Activated naive CD4-positive, alpha-beta T cell treated with Interleukin-2 at 50 U/mL for 16 hours (primary cell): ENCODE measurements at places on chromosomes 3 and 15.

DNA sequence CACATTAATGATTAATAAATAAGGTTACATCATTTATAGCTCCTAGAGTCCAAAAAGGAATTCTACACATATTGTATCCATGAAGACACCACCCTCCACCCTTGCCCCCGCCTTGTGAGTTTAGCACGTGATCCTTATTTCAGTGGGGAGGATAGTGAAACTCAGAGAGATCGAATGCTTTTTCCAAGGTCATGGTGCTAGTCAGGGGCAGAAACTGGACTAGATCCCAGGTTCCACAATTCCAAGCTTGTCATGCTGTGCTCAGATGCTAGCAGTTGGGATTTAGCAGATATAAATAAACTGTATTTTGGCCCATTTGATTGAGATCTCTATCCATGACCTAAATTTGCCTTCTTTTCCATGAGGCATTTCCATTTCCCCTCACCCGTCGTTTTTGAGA lies 227.4 kb upstream of the THRB start:
- DNase-seq: no peak

- no peak for DNase-seq
Measured at GRCh38 chr3:64578062-64578770, 109.6 kb downstream of the ADAMTS9 start.

- DNase-seq: peak; percentile 9
Measured at GRCh38 chr3:170180079-170180907, 1.2 kb downstream of the PHC3 start.

- no peak for DNase-seq
Measured at GRCh38 chr15:80588801-80589200, 106.3 kb upstream of the ABHD17C start.

DNA sequence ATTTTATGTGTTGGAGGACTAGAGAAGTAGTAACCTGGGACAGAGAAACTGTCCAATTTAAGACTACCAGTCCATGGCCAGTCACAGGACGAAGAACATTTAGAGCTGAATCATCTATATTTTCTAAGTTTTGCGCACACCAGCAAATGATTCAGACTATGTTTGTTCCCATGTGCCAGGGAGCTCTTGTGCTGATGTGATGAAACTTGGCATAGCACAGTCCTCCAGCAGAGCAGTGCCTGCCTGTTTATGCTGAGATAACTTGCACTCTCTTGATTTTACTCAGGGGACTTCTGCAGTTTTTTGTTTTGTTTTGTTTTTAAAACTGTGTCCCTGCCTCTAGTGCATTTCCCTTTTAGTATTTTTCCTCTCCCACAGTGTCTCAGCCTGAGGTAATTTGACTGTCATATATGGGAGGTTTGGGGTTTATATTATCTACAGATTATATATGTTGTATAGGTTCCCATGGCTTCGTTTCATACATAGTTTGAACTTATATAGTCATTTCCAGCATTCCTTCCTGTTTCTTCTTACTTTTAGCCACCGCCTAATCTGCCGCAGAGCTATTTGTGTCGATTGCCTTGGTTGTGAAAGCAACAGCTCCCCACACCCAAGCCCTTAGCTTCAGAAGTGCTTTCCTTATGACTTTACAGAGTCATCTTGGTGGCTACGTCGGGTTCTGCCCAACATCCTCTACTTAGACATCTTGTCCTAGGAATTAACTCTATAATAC lies 45.5 kb downstream of the PPM1L start:
- peak; percentile 19 for DNase-seq
